ENCODE measurements at places on chromosomes 7 and 10.

- no peak for DNase-seq
Observed at GRCh38 chr10:58158806-58159205, 108.9 kb downstream of the IPMK start.

DNA sequence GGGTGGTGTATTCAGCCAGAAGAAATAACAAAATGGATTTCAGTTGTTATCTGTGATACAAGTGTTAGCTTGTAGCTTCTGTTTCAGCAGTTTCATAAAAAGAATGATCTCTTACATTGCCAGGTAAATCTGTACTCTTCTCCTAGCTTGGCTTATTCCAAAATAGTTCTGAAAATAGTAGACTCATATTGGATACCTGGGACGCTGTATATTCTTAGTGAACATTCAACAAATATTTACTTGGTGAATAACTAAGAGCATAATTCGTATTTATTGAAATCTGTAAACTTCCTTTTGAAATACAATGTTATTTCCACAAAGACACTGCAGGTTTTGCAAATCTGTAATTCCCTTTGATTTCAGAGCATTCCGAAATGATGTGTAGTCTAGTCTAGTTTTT, 249.2 kb downstream of the ADK start:
- DNase-seq = no peak

DNA sequence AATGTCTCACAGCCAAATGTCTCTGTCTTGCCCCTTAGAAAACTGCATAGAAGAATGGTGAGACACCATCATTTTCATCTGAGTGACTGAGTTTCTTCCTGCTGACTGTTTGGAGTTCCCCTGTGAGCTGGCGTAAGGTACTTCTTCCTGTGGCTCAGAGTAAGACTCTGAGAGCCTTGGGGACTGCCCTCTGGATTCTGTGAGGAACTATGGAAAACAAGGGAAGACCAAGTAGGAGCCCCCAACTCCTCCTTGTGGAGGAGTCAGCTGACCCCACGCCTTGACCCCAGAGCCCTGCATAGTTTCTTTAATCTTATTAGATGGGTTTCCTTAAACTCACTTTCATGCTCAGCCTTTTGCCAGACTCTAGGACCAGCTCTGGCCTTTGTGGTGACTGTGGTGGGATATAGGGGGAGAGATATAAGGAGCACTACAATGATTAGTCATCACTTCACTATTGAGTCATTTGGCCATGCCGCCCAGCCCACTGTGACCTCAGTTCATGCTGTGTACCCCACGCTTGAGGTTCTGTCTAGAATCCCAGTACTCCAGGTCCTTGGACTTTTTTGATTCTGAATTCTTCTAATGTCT, 51.8 kb upstream of the FAM133B start:
- peak; percentile 3 for DNase-seq

GRCh38 chr7:5701085-5701914, 80.2 kb downstream of the RNF216 start:
- DNase-seq = peak; percentile 57

DNA sequence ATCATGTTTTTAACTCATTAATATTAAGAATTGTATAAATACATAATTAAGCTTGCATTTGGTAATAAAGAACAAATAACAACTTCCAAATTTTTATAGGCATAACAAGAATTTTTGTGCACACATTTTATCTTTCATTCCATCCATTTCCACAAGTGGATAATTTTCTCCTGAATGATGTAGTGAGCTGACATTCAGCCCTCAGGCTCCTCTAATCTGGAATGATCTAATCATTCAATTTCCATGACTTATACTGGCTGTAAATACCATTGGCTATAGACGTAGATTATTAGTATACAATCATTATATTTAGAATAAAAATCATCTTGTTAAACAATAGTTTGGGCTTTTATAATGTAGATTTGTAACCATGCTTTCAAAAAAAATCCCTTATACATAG, 287.2 kb upstream of the GHITM start:
- no peak for DNase-seq

DNA sequence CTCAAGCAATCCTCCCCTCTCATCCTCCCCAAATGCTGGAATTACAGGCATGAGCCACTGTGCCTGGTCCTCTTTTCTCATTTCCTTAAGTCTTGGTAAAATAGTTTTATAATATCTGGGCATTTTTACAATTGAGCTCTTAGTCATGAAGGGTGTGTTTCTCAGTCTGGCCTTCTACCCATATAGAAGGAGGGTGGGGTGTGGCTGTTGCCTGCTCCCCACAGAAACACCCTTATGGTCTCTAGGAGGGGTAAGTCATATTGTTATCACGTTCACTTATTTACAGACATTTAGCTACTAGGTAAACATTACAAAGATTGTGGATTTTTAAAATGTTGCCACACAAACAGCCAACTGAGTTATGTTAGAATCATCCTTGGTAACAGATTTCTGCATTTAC, 6.7 kb upstream of the OTUD1 start:
- DNase-seq = no peak

DNA sequence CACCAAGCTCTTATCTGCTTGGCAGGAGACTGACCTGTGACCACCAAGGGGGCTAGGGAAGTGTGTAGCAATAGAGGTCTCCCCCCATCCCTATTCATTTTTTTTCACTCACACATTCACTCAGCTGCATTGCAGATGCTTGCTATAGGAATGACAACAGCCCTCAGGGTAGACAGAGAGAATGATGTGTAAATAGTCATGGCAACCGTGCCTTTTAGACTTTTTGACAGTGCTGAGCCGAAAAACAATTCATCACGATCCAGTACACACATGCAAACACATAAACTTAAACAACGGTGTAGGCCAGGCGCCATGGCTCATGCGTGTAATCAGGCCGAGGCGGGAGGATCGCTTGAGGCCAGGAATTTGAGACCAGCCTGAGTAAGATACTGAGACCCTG, 7.6 kb upstream of the ELN start:
- DNase-seq = no peak

GRCh38 chr7:155996718-155997280, 184.5 kb upstream of the SHH start:
- no peak for DNase-seq

DNA sequence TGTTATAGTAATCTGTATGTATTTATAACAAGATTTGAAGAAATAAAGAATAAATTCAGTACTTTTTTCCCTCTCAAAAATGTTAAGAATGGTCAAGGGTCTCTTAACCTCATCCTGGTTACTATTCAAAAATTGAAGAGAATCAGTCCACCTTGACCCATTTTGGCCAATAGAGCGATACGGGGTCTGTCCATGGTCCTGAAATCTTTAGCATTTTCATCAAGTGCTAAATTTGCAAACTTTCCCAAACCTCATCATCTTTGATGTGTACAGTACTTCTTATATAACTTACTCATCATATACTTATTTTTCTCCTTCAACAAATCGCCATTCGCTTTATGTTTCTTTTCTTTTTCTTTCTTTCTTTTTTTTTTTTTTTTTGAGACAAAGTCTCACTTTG, 23.6 kb downstream of the TMEM178B start:
- no peak for DNase-seq

DNA sequence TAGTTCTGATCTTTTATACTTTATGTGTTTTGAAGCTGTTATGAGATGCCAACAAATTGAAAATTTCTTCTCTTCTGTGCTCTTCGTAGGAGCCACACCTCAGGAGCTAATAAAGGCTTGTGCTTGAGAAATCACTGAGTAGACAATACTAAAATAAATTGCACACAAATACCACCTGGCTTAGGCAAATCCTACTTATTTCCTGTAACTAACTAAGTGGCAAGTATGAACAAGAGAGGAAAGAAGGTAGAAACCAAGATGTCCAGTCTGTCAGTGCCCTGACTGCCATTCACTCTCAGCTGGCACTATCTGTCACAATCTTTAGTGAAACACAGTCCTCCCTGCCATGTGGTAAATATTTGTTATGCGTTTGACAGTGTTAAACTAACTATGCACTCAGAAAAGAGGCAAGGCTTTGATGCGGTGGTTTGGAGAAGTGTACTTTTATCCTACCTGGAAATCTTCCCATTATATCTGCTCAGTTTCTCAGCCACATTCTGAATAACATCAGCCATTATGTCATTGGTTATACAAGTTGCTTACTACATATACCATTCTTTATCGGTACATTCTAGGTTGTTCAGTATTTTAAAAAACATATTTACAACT, 293.4 kb upstream of the VWC2 start:
- no peak for DNase-seq
